ENCODE measurements at places on chromosomes 6 and 20.

- DNase-seq = no peak
Measured at GRCh38 chr6:33728438-33728837, 16.9 kb upstream of the UQCC2 start.

GRCh38 chr20:60857708-60858107 lies 394.4 kb upstream of the CDH4 start:
- DNase-seq = no peak

DNA sequence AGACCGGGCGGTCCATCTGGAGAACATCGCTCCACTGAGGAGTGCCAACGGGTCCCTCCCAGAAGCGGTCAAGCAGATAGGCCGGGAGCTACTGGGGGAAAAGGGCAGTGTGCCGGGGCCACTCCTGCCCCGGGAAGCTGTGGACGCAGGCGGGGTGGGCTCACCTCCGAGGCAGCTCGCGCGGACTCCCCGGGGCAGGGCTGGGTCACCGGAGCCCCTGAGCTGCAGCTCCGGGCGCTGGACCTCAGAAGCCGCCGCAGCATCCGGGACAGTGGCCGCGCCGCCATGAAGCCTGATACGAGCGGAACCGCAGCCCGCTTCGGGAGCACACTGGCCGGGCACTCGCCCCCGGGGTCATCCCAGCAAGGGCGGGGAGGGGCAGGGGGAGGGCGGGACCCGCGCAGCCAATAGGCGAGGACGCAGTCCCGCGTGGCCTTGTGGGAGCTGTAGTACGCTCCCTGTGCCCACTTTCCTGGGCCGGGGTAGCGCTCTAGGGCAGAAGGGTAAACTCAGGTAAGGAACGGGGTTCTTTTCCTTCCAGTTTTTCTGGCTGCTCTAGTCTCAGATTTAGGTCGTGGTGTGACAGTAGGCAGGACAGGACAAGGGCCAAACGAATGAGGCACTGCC lies at the start of gene MOCS1:
Gene MOCS1 (minus strand): TSS at position 332 of the 627 bp plus-strand sequence. CDS start 45 bp downstream, at position 287.
- DNase-seq = peak; percentile 81

DNA sequence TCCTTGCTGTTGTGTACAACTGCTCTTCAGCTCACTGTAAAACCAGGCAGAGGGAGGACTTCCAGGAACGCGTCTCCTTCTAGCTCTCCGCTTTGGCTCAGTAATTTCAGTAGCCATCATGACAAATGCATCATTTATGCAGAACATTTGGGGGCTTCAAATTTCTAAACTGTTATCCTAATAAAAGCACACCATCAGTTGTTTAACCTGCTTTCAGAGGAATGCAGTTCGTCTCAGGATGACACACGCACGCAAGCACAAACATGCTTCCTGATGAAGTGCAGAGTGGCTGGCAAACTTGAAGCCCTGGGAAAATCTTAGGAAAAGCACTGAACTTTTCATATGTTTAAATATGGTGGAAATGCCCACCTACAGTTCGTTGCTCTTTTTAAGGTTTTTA lies 24.4 kb downstream of the SLC22A23 start:
- no peak for DNase-seq

DNA sequence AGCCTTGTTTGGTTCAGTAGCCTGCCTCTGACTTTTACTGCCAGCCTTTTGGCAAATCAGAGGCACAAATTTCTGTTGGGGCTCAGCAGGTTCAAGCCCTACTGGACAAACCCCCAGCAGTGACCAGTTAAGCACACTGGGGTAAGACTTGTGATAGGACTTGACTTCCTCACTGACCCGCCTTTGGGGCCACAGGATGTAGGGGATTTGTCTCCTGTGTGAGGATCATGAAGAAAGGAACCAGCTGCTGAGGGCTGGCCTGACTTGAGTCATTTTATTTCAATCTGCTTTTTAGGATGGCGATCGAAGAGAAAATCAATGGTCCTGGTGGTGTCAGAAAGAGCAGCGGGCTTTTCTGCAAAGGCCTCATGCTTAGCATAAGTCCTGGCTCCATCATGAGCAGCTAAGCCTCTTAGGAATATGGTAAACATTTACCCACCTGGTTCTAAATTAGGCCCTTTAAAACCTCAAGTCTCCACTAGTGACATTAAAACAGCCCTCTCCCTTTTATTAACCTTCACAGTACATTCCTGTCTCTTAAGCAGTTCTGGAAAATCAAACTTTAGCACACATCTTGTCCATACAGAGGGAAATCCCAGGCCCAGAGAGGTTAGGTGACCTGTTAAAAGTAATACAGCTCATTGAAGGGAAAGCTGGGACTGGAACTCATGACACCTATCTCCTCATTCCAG lies 16.6 kb downstream of the CHMP4B start:
- DNase-seq = no peak

GRCh38 chr6:14286144-14286543 lies 168.6 kb downstream of the CD83 start:
- DNase-seq = no peak

- DNase-seq = no peak
Measured at GRCh38 chr20:35903843-35904242, 50.5 kb downstream of the SCAND1 start.

DNA sequence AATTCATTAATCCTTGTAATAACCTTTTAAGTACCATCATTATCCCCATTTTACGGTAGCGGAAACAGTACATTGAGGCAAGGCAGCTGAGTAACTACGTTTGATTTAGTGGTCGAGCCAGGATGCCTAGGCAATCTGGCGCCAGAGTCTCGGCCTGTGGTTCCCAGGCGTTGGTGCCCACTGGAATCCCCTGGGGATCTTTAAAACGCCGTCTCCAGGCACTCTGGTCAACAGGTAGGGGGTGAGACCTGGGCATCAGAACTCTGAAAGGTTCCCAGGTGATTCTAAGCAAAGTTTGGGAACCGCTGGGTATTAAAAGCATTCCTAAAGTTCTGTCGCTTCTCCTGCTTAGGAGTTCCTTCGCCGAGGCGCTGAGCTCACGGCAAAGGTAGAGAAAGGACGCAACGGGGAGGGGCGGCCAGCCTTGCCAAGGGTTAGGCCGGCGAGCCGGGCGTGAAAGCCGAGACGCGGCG lies 939 bp downstream of the DTNBP1 start:
- peak; percentile 56 for DNase-seq

- no peak for DNase-seq
Measured at GRCh38 chr6:79421001-79421411, 116.2 kb downstream of the LCA5 start.

DNA sequence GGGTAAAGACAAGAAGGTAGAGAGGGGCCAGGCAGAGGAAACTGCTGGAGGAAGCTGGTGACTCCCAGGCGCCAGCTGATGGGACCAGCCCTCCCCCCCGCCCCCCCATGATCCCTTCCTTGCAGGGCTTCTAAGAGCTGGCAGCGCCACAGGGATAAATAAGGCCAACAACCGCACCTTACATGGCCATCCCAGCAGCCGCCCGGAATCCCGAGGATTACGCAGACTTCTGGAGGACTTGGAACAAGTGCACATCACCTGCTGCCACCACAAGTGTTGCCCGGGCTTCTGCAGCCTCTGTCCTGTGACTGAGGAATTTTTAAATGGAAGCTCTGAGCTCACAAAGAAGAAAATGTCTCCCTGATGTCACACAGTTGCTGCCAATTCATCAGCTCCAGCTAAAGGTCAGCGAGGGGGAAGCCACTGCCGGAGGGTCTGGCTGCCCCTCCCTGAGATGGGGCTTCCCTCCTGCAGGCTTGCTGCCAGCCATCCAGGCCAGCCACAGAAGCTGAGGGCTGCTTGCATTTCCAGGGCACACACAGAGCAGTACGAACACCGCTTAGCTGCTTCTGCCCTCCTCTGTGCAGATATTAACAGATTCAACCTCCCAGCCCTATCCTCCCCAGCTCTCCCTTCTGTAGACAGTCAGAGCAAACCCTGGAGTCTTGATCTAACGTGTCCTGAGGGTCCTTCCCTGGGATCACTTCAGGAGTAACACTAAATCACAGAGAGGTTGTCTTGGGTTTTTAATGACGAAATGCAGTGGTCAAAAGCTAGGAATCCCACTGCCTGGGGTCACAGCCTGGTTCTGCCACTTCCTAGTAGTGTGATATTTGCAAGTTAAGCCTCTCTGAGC lies 38.6 kb upstream of the PIM1 start:
- DNase-seq = no peak

- no peak for DNase-seq
Measured at GRCh38 chr6:137005073-137005472, 39.7 kb downstream of the IL20RA start.

- DNase-seq = no peak
Measured at GRCh38 chr6:42915732-42916131, at the start of gene PTCRA. TSS of gene PTCRA (plus strand) at chr6:42916053. CDS start at chr6:42916070, 17 bp downstream.

- no peak for DNase-seq
Measured at GRCh38 chr20:881051-881782, 34.9 kb downstream of the ANGPT4 start.

GRCh38 chr20:34017610-34018009 lies 23.9 kb downstream of the RALY start:
- no peak for DNase-seq

- no peak for DNase-seq
Measured at GRCh38 chr6:5672581-5673011, 334.1 kb downstream of the NRN1 start.

DNA sequence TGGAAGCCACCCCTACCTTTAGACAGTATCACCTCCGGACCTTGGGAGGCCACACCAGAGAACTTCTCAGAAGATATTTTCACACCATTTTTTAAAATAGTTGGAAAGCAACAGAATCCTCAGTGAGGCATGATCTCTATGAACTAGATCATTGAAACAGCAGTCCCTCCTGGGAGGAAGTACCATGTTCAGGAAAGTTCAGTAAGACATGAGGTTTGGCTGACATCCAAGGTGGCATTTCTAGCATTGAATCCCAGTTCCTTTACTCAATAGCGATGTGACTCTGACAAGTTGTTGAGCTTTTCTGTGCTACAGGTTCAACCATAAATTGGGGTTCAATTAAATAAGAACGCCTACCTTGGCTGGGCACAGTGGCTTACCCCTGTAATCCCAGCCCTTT lies 169.0 kb downstream of the TBC1D7 start:
- DNase-seq = no peak

DNA sequence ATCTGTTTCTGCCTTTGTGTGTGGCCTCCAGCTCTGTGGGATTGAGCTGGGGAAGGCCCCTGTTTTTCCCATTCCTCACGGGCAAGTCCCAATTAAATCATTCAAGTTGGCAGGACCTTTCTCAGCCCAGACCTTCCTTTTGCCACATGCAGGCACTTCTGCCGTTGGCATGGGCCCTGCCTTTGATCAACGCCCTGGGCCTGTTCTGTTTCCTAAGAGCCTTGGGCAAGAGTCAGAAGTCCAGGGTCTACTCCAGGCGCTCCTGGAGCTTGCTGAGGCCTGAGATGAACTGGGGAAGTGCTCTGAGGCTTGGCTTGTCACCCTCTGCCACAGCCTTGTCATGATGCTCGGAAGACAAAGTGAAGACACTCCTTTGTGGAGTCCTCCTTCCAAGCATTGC lies 7.1 kb downstream of the IP6K3 start:
- no peak for DNase-seq

GRCh38 chr6:80872199-80872950 lies 765.9 kb downstream of the BCKDHB start:
- DNase-seq = no peak

DNA sequence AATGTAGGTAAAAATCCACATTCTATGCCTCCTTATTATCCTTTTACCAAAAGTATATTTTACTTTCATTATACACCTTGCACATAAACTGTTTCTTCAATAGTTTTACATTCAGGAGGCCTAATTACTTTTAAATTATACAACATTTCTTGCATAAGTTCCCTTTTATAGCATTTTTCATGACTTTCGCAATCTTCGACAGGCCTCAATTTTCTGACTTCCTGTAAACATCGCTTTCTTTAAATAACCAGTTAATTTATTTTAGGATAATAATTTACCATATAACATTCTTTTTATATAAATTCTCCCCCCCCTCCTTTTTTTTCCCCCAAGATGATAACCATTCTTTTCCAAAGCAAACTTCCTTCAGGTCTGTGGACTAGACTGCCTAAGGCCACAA lies 9.2 kb downstream of the SLC35A1 start:
- DNase-seq = no peak

DNA sequence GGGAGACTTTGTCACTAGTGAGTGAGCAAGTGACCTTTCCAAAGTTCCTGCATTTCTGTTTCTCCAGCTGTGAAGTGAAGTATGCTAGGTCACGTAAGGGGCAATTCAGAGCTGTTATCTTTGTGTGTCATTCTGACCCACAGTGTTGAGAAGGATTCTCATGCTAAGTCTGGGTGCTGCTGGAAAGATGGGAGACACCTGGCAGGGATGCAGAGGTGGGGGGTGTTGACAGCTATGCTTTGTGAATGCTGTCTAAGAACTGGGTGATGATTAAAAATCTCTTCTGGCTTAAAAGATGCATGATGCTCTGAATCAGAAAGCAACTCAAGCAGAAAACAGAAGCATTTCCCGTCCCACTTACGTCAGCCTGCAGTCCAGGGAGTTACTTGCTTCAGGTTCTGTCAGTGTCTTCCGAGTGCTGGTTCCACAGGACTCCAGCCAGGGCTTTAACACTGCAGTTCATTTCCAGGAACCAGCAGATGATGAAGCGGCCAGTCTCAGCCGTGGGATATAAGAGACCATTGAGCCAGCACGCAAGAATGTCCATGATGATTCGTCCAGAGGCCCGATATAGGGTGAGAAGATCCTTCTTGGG lies 30.9 kb upstream of the ASXL1 start:
- no peak for DNase-seq

DNA sequence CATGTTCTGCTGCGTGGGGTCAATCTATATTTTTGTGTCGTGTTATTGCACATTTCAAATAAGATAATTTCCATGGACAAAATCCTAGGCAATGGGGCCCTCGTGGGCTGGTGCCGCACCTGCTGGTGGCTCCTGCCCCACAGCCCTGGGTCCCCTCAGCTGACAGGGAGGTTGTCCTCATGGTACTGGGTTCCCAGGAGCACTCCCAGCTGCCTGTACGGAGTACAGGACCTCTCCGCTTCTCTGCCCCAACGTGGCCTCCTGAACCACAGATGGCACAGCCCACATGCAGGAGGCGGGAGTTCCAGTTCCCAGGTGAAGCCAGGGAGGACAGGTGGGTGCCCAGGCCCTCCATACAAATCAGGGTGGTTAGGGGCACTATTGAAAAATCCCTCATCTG lies 243.5 kb downstream of the SMOC2 start:
- no peak for DNase-seq

DNA sequence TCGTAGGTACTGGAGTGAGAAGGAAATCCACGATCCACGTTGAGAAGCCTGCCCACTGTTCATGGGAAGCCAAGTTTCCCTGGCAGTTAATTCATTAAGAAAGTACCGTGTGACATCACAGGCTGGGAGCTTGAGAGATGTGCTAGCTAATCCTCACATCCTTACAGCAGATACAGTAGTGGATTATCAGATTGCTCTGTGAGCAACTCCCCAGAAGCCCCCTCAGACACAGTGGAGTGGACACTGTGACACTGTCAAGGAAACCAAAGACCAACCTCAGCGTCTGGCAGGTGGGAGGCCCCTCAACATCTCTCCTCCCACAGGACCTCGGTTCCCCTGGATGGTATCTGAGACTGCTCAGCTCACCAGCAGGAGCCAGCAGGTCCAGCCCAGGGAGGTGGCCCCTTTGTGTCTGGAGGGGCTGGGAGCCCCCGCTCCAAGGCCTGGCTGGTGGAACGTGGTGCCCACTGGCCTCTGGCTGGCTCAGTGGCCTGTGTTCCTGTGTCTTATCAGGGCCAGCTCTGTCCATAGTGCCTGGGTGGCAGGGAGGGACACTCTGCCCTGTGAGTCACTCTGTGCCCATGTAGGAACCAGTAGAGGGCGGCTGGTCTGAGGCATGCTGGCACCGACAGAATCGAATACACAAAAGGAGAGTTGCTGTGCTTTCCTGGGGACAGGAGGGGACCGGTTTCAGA lies 7.2 kb downstream of the PYGB start:
- no peak for DNase-seq

GRCh38 chr6:108526739-108527174 lies 34.0 kb upstream of the FOXO3 start:
- DNase-seq = peak; percentile 42

All from HEK293T (cell line).